ENCODE measurements at places on chromosomes 7 and 10.

GRCh38 chr7:47887016-47887640, 61.1 kb downstream of the PKD1L1 start:
- DNase-seq: no peak

GRCh38 chr10:114681542-114681941, 23.5 kb upstream of the ABLIM1 start:
- no peak for DNase-seq

DNA sequence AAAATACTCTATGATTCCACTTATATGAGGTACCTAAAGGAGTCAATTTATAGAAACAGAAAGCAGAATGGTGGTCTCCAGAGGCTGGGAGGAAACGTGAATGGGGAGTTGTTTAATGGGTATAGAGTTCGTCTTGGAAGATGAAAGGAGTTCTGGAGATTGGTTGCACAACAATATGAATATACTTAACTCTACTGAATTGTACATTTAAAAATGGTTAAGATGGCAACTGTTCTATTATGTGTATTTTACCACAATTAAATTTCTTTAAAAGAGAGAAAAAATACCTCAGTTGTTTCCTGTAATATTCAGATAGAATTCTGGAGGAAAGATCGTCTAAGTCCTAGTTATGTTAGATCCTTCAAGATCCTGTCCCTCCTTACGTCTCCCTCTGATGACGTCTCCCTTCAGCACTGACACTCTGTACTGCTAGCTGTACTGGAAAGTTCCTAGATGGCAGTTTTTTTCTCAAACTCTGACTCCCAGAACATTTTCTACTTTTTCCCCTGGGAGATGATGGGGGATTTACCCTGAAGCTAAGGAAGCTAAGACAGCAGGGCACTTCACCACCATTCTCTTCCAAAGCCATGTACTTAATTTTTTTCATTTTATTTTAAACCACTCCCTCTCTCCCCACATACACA, 53.2 kb upstream of the CAV2 start:
- no peak for DNase-seq

DNA sequence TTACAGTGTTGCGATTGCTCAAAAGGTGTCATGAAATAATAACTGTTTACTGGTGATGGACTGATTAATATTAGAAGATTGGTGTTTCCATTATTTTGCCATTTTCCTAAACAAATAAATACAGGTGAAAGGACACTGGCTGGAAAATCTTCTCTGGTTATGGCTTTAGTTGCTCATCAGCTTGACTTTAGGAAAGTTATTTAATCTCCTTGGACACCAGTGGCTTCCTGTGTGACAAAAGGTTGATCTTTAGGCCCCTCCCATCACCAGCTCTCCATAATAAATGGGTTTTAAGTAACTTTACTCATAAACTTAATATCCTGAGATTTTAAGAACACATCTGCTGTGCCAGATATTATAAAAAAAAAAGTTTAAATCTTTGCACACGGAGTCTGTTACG, 737 bp downstream of the CABCOCO1 start:
- no peak for DNase-seq

- no peak for DNase-seq
Measured at GRCh38 chr7:30323006-30323355, 38.6 kb downstream of the ZNRF2 start.

- no peak for DNase-seq
Measured at GRCh38 chr7:104836976-104837375, 177.0 kb upstream of the KMT2E start.

- no peak for DNase-seq
Measured at GRCh38 chr10:92757711-92758104, 68.0 kb downstream of the HHEX start.

GRCh38 chr10:94427166-94427565, 24.8 kb downstream of the TBC1D12 start:
- no peak for DNase-seq

DNA sequence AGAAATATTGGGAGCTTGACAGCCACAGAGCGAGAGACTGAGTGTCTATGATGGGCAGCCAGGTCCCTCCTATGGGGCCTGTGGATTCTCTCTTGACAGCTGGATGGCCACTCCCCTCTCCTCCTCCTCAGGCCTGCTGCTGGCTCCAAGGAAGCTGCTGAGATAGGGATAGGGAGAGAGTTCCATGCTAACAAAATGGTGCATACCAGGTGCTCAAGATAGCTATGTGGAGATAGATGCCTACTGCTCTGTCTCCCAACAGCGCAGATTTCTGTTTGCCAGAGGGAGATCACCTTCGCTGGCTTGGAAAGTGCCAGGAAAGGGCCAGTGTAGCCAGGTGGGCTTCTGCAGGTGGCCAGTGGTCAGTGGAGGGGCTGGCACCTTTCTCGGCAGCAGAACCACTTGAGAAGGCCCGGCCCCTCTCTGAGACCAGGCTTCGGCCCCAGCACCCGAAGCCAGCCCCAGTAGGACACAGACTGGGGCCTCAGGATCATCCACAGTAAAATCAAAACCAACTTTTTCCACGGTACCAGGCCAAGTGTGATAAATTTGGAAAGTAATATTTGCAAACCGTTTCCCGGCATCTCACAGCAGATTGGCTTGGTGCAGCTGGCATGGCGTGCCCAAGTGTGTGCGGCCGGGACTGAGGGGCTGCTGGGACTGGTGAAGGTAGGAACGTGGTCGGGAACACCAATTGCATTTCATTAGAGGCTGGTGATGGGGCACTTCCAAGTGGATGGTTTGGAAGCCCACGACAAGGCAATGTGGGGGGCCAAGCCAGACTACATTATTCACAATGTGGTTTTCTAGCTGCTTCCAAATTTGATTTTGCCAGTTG, 139.6 kb downstream of the PTPN20 start:
- DNase-seq: no peak

DNA sequence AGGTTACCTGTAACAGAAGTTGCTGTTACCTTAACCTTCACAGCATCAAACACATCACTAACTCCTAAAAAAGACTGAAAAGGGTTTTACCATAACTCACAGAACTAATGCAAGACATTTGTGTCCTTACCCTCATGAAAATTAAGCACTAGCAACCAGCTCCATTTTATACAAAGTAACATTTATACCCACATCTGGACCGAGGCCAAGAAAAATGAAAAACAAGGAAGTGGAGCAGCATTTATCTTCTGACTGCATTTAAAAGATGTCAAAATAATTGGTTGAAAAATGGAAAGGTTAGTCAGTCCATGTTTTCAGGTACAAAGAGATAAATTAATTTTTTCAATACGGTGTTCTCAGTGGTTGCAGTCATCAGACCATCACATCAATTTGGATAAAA, 3.1 kb upstream of the RBP4 start:
- DNase-seq: no peak

GRCh38 chr7:135147341-135147898, 452 bp upstream of the TMEM140 start:
- DNase-seq: no peak

GRCh38 chr7:17661982-17662585, 278.2 kb downstream of the SNX13 start:
- DNase-seq: no peak

DNA sequence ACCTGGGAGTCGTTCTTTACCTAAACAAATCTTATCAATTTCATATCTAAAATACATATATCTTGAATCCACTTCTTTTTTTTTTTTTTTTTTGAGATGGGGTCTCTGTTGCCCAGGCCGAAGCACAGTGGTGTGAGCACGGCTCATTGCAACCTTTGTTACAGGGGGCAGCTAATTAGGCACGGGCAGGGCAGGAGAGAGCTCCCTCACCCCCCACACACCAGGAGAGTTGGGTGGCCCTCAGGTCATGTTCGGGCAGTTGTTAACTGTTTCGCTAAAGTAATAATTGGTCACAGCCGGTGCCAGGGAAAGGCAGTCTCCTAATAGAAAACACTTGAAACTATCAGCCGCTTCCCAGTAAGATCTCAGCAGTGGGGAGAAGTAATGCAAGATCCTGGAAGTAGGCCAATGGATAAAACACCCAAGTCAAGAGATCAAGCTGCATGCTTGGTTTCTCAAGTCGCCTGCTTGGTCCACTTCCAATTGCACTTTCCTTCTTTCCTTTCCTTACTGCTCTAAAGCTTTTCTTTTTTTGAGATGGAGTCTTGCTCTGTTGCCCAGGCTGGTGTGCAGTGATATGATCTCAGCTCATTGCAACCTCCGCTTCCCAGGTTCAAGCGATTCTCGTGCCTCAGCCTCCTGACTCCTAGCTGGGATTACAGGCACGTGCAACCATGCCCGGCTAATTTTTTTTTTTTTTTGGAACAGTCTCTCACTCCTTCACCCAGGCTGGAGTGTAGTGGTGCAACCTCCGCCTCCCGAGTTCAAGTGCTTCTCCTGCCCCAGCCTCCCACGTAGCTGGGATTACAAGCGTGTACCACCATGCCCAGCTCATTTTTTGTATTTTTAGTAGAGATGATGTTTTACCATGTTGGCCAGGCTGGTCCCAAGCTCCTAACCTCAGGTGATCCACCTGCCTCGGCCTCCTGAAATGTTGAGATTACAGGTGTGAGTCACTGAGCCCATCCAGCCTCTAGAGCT, 21.3 kb upstream of the EFCAB10 start:
- no peak for DNase-seq

DNA sequence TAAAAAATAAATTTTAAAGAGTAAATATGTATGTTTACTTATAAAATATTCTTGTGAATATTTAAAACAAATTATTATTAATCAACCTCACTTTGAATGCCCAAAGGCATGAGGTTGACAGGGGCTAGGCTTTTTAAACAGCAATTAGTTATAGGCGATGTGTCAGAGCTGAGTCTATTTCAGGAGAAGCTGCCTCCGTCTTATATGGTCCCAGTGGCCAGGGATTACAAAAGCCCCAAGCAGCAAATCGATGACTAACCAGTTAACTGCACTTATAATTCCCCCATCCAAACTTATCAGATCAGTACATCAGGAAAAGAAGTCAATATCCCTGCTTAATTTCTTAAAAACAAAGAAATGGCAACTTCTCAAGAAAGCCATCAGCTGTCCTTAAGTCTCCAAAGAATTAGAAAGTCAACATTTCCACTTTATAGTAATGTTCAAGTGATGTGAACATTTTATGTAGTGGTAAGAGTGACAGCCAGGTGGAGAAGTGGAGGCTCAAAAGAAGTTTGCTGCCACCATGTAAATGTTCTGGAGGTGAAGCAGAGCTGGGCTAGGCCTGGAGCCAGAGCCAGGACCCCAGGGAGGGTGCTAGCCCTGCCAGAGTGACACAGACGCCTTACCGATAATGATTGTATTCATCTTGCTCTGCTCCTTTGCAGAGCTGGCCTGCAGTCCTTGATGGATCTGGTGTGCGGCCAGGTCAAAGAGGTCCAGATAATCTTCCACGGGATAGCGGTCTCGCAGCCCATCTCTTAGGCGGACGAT, 51.5 kb downstream of the CHST15 start:
- DNase-seq: no peak

- no peak for DNase-seq
Measured at GRCh38 chr10:17454161-17455014, at the start of gene ST8SIA6. TSS of gene ST8SIA6 (minus strand) at chr10:17454595. CDS start at chr10:17454255, 340 bp downstream.

GRCh38 chr7:124071843-124072242, 39.0 kb upstream of the TMEM229A start:
- no peak for DNase-seq

- no peak for DNase-seq
Measured at GRCh38 chr7:151371266-151371665, 29.7 kb downstream of the NUB1 start.

DNA sequence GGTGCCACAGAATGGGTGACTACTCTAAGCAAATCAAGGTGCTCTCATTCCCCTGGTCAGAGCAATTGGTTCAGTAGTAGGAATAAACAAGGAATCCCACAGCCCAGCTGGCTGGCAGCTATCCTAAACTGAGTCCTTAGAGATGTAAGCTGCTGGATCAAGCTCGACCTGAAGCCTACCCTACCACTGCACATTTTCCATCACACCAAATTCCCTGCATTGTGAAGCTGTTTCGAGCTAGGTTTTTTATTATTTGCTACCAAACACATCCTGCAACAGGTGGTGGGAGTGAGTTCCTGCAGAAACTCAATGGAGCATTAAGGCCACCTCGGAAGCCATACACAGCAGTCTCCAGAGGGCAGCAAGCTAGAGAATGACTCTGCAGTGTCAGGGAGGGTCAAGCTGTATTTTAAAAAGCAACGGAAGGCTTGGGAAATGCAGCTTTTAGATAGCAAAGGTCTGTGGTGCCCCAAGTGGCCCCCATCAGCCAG, 33.7 kb upstream of the TNRC18 start:
- no peak for DNase-seq

DNA sequence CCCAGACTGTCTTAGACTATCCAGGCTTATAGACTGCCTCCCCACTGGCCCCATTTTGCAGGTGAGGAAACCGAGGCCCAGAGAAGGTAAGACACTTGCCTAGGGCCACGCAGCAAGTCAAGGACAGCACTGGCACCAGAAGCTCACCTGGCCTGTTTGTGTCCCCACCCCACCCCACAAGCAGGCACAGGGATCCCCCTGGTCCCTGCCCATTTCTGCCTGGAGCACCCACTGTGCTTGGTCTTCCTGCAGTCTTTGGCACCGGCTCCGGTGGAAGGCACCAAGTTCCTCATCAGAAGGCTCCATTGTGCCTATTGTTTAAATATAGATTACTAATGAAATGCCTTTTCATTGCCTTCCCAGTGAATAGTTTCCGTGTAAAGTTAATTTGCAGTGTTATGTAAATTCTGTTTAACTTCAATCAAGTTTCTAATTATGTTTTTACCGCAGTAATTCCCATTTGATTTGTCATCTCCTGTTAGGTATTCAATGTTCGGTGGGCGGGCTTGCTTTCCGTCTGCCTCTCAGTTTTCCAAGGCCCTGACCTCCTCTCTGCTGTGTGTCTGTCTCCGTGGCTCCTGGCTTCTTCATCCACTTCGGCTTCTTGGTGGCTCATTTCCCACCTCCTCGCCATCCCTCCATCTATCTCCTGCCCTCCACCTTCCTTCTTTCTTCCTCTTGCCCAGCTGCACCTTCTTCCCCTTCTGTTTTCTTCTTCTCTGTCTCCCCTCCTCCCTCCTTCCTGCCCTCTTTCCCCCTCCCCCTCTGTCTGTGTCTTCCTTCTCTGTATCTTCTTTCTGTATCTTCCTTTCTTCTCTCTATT, 75.8 kb downstream of the ZMIZ1 start:
- DNase-seq: no peak

Data from iPS DF 19.7 (cell line).